Activated T-cell treated with anti-CD3 and anti-CD28 coated beads for 4 hours (primary cell): ENCODE measurements at places on chromosomes 7 and 10.

DNA sequence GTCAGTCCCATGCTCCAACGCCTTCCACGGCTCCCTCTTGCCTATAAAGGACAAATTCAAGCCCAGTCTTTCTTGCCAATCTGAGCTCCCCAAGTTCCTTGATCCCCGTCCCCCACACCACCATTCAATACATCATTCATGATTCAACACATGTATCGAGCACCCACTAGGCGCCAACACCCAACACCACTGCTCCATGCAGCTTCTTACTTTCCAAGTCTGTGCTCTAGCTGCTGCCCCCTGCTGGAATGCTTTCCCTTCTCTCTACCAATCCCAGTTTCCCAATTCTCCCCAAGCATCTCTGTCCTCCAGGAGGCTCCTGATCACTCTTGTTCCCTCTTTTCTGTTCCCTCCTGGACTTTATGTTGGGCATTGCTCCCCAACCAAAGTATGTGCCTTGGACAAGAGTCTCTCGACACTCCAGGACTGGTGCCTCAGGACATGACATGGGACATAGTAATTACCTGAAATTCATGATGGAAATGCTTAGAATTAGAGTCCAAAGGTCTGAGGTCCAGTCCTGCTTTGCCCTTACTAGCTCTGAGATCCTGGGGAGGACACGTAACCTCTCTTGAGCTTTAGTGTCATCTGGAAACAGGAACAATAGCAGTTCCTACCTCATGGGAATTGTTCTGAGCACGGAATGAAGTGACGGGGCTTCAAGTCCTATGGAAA lies 172.7 kb downstream of the NEURL1 start:
- no peak for DNase-seq

DNA sequence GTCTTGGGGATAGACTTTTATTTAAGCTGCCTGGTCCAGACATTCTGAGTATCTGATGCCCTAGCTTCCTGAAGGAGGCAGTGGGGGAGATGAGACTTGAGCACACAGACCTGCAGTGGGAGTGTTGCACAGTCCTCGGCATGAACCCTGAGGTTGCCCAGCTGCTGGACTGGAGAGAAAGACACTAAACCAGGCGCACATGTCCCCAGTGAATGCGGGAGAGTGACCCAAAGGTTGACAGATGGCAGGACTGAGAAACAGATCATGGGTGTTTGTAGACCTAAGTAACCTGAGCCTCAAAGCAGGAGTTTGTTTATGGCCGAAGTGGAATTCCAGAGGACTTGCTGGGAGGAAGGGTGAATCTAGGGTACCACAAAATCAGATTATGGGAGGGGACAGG lies 15.7 kb upstream of the MSRB2 start:
- no peak for DNase-seq

- no peak for DNase-seq
Measured at GRCh38 chr7:151869455-151869854, 7.5 kb downstream of the PRKAG2 start.

DNA sequence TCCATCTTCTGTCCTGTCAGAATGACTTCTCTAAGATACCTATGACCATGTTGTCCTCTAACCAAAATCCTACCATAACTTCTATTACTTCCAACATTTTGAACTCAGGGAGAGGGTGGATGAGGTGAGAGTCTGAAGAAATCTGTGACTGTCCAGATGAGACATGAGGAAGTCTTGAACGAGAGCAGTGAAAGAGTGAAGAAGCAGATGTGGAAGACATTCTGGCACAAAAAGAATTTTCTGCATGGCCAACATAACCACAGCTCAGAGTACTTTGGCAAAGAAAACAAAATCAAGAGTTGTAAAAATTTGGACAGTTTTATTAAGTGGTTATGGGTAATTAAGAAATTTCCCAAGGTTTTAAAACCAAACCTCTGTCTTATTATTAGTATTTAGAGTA lies 141.6 kb downstream of the CPEB3 start:
- no peak for DNase-seq

- DNase-seq: no peak
Measured at GRCh38 chr10:83346266-83346910, 792.9 kb upstream of the GHITM start.

DNA sequence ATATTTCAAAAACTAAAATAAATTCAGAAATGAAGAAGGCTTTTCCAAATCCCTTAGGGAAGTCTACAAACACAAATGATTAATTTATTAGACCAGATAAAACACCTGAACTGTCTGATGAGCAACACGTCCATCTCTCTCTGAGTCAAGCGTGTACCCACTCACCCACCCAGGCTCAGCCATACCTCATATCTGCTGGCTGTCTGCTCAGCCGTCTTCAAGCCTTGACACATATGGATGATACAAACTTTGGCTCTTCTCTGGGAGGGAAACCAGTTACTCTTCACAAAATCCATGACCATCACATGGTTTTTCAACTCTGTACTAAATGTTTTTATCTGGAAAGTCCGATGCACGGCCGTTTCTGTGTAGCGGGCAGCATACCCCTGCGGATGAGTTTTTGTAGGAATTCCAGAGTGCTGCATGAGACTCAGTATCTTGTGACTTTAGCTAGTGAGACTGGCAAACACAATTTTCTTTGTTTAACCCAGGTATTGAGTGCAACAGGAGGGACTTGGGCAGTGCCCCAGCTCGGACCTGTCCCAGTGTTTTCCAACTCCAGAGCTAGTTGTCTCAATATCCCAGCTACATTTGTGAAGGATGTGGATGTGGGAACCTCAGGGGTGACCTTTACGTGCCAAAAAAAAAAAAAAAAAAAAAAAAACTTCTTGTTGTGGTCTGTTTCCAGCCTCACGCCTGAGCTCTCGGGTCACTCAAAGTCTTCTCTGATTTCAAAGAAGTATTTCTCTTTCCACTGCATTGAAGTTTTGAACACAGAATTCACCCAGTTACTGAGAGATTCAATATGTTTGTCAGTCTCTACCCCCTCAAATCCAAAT lies at the start of gene C10orf90:
Gene C10orf90, minus strand, starts transcription at position 638 of the 839 bp plus-strand sequence. Its CDS starts 213 bp downstream, at position 425.
- DNase-seq: no peak

- peak; percentile 1 for DNase-seq
Measured at GRCh38 chr10:126598009-126598408, 72.5 kb downstream of the C10orf90 start.

DNA sequence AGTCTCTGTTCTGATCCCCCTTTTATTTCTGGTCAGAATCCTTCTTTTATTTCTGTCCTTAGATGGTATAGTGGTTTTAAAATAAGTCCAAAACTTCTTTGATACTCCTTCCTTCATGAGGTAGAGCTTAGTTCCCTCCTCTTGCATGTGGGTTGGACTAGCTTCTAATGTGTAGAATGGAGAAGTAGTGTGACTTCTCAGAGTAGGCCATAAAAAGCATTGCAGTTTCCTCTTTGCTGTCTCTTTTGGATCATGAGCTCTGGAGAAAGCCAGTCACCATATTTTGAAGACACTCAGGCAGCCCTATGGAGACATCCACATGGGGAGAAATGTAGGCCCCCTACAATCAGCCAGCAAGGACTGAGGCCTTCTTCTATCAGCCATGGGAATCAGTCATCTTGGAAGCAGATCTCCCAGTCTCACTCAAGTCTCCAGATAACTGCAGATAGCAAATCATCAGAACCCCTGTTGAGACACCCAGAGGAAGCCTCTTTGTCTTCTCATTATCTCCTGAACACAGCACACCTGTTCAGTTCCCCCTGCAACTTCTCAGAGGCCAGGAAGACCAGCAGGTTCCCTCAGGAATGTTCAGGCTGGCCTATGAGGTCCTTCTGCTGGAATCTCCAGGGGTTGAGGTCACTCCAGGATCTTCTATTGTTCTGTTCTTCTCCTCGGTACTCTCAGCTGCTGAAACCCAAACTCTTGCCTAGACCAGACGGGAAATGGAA lies 511.9 kb upstream of the ZMIZ1 start:
- no peak for DNase-seq

DNA sequence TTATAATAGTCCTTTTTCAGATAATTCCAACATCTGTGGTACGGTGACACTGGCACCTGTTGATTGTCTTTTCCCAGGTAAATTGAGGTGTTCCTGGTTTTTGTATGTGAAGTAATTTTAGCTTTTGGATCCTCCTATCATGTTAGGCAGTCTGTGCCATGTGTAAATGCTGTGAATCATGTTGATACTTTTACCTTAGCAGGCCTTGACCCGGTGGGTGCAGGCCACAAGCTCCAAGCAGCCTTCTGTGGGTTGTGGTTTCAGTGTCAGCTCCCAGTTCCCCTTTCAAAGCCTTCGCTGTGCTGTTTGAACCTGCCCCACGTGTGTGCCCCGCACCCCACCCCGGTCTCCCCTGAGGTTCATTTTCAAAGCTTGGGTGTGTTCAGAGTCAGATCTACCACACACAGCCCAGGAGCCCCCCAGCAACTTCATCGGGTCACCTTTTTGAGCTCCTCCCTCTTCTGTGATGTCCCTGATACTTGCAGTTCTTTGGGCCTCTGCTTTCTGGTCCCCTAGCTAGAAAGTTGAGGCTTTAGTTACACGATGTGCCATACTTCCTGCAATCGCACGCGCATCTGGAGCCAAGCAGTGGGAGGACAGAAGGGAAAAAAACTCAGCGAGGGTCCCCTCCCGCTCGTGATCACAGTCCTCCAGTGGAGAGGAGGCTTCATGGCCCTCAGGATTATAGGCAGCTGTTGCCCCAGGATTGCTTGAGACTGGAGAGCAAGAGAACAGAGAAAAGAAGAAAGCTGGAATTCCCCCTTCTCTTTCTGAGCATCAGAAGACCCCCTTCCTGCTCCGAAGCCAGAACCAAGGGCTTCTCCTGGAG lies 8.7 kb upstream of the BHLHA15 start:
- DNase-seq: peak; percentile 44
